Activated T-helper 1 cell treated with anti-CD3 and anti-CD28 coated beads, Interleukin-2, amount 50 U/mL, for 16 hours (primary cell): ENCODE measurements at places on chromosomes 4 and X.

- DNase-seq: no peak
Observed at GRCh38 chr4:26151615-26152014, 169.2 kb upstream of the RBPJ start.

- DNase-seq: no peak
Observed at GRCh38 chrX:134180601-134181274, 56.2 kb upstream of the CCDC160 start.

- DNase-seq: no peak
Observed at GRCh38 chrX:135340831-135341230, 31.6 kb downstream of the ETDC start.

DNA sequence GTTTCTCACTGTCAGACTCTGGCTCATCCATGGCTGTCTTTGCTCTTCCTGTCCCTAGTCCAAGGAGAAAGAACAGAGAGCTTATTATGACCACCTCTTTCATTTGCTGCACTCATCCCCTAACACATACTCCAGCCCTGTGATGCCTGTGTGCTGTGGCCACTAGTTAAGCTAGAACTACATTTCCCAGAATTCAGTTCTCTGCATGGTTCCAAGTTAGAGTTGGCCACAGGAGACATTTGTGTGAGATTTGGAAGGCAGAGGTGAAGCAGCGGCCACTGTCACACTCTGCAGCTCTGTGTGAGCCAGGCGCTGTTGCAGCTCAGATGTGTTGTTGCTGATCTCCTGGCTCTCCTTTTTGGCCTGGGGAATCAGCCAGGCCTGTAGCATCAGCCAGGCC lies 188.2 kb upstream of the ATP6AP2 start:
- no peak for DNase-seq

GRCh38 chr4:138182838-138183426 lies 59.2 kb downstream of the SLC7A11 start:
- no peak for DNase-seq

DNA sequence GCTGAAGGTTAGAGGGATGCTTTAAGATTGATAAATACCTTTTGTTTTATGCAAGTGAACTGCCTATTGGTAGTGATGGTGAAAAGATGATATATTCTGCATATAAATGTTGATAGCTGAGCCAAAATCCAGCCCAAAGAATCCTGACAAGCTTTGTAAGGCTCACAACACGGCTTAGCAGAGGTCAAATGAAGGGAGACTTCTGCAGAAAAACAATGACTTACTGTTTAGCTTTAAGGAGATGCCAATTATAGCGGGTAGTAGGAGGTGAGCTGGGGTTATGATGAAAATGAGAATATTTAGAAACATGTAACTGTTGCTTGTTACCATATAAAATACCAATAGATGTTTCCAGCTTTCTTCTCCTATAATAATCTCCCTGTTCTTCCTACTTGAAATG lies 97.1 kb downstream of the AFF1 start:
- DNase-seq: no peak

- DNase-seq: no peak
Observed at GRCh38 chrX:13258052-13258444, 61.8 kb downstream of the ATXN3L start.

- DNase-seq: no peak
Observed at GRCh38 chrX:109533631-109534030, 3.0 kb upstream of the NXT2 start.

- DNase-seq: no peak
Observed at GRCh38 chr4:83356899-83357661, 22.4 kb upstream of the HPSE start.

DNA sequence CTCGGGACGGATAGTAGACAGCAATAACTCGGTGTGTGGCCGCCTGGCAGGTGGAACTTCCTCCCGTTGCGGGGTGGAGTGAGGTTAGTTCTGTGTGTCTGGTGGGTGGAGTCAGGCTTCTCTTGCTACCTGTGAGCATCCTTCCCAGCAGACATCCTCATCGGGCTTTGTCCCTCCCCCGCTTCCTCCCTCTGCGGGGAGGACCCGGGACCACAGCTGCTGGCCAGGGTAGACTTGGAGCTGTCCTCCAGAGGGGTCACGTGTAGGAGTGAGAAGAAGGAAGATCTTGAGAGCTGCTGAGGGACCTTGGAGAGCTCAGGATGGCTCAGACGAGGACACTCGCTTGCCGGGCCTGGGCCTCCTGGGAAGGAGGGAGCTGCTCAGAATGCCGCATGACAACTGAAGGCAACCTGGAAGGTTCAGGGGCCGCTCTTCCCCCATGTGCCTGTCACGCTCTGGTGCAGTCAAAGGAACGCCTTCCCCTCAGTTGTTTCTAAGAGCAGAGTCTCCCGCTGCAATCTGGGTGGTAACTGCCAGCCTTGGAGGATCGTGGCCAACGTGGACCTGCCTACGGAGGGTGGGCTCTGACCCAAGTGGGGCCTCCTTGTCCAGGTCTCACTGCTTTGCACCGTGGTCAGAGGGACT lies 5.7 kb upstream of the MSANTD1 start:
- no peak for DNase-seq

DNA sequence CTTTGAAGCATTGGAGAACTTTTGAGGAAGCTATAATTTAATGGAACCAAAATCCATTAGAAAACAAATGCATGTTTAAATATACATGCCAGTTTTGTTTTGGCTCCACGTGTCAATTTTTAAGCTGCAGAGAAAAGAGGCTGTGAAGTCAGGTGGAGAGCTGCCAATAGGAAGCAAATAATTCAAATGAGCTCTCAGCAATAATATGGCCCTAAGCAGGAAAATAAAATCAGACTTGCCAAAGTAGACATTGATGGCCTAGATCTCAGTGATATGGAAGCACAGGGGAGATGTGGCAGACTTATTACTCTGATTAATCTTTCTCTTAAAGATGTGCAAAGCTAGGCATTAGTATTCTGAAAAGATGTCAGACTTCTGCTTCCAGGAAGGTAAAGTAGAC lies 769.8 kb upstream of the NDST4 start:
- DNase-seq: no peak

- DNase-seq: no peak
Observed at GRCh38 chr4:55763996-55764395, 55.6 kb upstream of the EXOC1L start.

GRCh38 chr4:85701861-85702321 lies 226.9 kb downstream of the ARHGAP24 start:
- DNase-seq: no peak

DNA sequence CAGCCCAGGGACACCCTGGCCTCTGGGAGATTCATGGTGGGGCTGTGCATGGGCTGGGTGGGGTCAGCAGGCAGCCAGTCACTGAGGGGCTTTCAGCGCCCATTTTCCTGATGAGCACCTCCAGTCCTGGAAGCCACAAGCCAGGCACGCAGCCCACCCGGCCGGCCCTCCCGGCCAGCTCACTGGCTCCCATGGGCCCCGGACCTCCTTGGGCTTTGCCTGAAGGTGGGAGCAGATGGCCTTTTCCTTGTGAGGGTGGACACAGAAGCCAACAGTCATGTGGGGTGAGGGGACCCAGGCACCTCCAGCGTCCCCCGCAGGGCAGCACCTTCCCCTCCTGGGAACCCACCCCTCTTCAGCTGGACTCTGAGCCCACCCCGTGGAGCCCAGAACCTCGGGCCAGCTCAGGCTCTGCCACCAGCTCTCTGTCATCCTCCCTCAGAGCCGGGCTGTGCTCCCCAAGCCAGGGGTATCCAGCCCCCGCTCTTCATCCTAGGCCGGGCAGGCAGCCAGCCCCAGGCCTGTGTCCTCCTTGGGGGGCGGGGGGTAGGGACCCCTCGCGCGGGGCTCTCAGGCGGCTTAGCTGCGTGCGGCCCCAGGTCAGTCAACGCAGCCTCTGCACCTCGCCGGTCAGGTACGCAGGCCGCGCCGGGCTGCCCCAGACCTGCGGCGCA lies 798 bp upstream of the FGFR3 start:
- DNase-seq: no peak

DNA sequence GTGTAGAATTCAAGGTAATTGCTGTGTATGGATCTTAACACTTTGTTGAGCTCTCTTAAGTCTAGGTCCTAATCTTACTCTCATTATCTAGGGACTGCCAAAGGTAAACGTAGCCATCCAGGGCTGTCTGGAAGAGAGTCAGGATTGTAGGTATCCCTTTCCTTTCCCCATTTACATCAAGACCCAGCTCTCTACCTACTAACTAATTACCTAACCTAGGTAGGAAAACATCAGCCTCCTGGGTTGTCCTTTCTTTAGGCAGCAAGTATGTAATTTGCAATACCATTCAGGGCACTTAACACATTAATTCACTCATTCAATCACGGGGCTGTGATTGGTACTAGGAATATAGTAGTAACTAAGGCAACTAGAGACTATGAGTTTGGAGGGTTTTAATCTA lies 15.2 kb upstream of the CPEB2 start:
- no peak for DNase-seq

GRCh38 chr4:89222170-89222569 lies 85.4 kb downstream of the GPRIN3 start:
- no peak for DNase-seq

- DNase-seq: no peak
Observed at GRCh38 chrX:118468122-118468521, 27.5 kb upstream of the DOCK11 start.

- no peak for DNase-seq
Observed at GRCh38 chrX:11541510-11541909, 124.2 kb downstream of the ARHGAP6 start.

- no peak for DNase-seq
Observed at GRCh38 chr4:7031558-7032449, 11.4 kb upstream of the TADA2B start.

- DNase-seq: no peak
Observed at GRCh38 chr4:1856943-1857699, 1.2 kb upstream of the LETM1 start.

DNA sequence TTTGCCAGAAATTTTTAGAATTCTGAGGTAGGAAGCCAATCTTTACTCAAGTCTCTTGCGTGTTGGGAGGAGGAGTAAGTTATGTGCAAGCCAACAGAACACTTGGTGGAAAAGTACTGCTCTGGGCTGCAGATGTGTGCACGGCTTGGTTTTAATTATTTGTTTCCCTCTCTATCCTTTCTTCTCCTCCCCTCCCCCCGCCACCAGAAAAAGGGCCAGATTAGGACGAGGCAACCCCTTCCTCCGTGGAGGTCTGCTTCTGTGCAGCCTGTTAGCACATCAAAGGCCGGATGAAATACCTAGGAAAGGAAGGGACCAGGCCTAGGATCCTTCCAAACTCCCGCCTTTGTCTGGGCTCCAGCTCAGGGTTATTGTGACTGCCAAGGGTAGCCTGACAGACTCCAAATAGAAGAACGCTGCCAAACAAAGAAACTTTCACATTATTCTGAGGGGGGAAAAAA lies 1.0 kb upstream of the PGRMC1 start:
- no peak for DNase-seq

DNA sequence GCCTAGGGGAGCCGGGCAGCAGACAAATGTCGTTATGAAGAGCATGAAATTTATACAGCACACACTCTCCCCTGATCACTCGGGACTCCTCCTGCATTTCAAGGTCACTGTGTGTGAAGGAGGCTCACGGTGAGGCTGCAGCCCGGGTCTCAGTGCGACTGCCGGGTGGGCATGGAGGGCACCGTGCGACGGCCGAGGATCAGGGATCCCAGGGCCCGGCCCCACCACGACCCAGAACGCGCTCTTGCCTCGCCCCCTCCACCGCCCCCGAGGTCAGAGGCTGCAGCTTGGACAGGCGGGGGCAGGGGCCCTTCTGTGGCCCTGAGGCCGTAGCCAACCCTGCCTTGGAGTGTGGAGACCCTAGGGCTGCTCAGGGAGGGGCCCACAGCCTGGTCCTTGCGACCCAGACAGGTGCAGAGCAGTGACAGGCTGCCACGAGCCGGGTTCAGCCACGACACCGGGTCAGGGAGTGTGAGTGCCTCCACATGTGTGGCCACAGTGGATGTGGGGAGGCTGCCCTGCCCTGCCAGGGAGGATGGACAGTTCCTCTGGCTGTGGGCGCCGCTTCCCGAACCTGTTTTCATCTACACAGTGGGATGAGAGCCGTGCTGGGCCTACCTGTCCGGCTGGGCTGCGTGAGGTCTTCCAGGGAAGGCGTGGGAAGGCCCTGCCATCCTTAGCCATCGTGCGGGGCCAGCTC lies 89.3 kb upstream of the NKX1-1 start:
- DNase-seq: no peak

DNA sequence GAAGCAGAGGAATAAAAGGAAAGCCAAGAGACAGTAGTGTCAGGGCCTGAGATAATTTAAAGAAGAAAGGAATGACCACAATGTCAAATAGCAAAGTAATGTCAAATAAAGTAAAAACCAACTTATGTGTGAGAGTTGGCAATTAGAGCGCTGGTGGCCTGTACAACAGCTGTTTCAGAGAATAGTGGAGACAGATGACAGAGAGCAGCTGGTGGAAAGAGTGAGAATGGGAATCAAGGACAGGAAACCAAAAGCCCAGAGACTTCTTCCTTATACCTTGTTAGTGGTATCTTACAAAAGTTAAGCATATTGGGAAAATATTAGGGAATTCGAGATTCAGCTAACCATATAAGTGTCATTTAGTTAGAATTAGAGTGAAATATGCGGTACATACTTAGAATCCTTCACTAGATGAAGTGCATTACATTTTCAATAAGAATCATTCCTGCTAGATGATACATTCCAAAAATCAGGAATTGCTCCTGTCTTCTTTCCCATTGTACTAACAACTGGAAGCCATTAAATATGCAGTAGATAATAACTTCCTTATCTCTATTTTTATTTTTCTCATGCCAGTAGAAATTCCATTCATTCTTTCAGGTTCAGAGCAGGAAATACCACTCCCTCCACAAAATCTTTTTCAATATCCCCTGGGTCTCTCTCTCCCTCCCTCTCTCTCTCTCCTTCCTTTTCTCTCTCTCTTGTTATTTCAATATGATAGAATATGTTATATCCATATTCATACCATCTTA lies 525.4 kb downstream of the CENPC start:
- no peak for DNase-seq

DNA sequence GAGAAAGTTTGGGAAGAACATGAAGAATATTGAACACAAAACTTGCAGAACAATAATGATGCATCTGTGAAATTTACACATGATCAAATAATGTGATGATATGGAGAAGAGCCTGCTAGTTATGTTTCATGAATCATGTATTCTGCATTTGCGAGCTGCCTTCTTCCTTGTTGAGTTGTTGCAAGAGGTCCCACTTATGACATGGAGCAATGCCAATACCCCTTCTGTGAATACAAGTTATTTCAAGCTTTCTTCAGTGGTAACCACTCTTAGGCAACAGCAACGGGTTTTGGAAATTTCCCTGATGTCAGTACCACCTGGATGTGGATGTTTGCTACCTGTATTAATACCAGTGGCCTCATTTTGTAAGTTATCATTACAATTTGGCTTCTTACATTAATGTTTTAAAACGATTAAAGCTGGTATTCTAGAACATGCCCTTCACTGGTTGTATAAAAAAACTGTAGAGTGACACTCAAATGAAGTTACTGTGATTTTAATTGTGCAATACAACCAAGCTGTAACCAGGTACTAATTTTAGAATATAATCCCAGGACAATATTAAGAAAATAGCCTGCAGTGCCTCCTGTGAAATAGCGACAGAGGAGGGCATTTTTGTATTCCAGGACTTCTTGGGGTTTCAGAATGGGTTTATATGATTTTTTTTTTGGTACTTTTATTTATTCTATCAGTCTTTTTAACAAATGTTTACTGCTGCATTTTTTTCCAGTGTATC lies 25.3 kb downstream of the IQCM start:
- DNase-seq: no peak

GRCh38 chrX:130539721-130540321 lies 138.0 kb downstream of the RBMX2 start:
- DNase-seq: no peak
